AG04450 (cell line): ENCODE measurements at places on chromosomes 16 and 17. TPM values are rescaled to one million over a fixed set of nuclear protein-coding genes. Genes with fewer than 3 reads are reported as not detected.
A peak's percentile ranks its signal among the peaks of the same experiment; 100 is the strongest.

HSF4 gene
- polyA plus RNA-seq, result 0.82 and 1.0 TPM in 2 replicates

CDRT15 gene
- polyA plus RNA-seq, result not detected in 2 replicates

RUNDC3A gene
- polyA plus RNA-seq, result 0.11 TPM in 1 of 2 replicates, not detected in the other

NOXO1 gene
- polyA plus RNA-seq, result not detected in 2 replicates

GRCh38 chr17:35291802-35292201 is 48.9 kb downstream of the SLFN5 start:
- DNase-seq, result no peak

- no peak for DNase-seq
Measured at GRCh38 chr16:84454611-84455010, 49.8 kb downstream of the MEAK7 start.

DNA sequence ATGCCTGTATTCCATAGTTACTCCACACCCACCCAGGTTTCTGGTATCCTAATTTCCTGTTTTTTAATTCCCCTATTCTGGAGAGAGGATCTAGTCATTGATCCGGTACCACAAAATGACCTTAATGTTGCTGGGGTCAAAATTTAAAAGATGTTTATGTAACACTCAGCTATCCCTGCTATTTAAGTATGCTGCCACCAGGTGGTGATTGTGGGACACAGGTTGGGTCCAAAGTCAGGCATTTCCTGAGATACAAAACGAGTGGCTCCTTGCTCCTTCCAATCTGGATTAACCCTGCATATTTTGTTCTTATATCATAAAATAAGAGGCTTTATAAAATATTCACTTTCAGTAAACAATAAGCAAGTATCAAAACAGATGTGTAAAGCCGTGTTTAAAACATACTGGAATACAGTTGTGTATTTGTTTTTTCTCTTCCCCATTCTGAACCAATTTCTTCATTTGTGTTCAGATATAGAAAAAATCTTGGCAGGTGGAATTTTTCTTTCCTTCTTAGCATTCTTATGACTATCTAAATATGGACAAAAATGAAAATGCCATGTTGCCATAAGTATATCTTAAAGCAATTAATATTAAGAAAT is 16.3 kb downstream of the HS3ST4 start:
- no peak for DNase-seq

DNA sequence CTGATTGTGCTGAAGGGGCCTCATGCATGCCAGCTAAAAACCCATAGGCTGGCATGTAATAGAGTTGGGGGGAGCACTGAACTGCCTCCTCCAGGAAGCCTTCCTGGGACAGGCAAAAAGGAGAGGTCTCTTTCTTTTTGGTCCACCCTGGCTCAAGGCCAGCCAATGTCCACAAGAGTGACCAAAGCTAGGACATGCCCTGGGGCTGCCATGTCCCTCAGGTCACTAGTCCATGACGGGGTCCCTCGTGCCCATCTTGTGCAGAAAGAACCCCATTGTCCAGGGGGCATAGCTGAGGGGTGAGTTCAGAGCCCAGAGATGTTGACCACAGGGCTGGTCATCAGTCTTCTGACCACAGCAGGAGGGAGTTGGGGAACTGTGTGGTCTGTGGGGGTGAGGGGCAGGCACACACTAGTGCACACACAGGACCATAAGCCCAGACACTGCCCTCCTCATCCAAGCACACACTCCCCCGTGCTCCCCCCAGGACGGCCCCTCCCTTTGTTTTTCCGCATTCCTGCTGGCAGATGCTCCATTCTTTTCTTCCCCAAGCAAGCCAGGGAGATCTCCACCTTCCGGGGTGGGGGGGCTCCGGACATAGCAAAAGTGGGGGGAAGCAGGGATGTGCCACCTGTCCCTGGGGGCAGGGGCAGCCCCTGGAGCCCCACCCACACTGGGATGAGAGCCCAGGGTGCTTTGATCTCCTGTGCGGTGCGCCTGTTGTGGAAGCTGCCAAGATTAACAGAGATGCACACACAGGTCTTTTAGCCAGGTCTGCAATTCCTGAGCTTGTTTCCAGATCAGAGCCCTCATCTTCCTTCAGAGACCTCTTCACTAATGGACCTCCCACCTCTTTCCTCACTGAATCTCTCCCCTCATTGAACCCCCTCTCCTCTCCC is 25.2 kb upstream of the PHB1 start:
- no peak for DNase-seq

DNA sequence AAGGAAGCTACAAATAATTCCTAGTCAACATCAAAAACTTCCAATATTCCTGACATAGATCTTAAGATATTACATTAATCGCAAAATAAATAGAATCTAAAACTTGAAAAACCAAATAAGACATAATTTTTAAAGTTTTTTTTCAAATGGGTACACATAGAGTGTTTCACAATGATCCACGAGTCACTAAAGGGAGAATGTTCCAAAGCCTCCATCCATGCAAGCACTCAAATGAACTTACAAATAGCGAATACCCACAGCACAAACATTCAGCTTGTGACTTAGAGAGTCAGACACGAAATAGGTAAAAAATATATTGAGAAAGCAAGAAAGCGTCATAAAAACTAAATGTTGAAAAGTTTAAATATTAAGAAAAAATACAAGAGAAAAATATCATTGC is 65.7 kb downstream of the CEP112 start:
- no peak for DNase-seq

DNA sequence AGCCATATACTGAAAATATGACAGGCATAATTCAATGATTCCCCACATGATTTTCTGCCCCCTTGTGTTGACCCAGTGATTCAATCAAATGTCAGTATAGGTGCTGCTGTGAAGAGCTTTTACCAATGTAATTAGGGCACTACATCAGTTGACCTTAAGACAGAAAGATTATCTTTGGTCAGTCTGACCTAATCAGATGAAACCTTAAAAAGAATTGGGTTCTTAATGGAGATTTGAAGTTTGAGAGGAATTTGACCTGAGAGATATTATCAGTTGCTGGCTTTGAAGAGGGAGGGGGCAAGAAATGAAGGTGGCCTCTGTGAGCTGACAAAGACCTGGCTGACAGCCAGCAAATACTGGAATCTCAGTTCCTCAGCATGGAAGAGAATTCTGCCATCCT is 358.7 kb upstream of the CA10 start:
- no peak for DNase-seq

DNA sequence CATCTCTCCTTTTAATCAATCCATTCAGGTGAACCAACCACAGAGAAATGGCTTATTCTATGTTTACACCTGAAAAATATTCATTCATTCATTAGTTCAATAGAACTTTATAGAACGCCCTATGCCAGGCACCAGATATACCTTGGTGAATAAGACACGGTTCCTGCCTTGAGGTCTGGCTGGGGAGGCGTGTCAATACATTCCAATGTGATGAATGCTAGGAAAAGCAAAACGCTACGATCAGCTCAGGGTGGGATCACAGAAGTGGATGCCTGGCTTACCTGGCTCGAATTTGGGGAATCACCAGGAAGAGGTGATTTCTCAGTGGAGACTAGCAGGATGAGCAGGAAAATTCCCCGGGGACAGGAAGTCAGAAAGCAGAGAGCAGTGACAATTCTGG is 17.5 kb upstream of the WFIKKN2 start:
- DNase-seq, result no peak

DNA sequence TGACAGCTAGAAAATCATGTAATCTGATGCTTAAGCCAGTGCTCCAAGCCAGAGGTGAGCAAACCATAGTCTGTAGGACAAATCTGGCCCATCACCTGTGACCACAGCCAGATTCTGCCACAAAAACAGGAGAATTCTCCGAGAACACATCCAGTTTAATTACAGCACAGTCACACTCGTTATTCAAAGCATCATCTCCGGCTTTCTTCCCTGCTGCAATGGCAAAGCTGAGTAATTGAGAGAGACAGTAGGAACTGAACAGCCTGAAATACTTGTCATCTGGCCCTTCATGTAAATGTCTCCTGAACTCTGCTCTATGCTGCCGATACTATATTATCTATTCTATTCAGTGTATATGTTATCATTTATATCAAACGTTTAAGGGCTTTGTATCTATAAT is 121.4 kb upstream of the FOXF1 start:
- DNase-seq, result no peak

- no peak for DNase-seq
Measured at GRCh38 chr16:4414187-4414917, 2.0 kb downstream of the CORO7 start.

DNA sequence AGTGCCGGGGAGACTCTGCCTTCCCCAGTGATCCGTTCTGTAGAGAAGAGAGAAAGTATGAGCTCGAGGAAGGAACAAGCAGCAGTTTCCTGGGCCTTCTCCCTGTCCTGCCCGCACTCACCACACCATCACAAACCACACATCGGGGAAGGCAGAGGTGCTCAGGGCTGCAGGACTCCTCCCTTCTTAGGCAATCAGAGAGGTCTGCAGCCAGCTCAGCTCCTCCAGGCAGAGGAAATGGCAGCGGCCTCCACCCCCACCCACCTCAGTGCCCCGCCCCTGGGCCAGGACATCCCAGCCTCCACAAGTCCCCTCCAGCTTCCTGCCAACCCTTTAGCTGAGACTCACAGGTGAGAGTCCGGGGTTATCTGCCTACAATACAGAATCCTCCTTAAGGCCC is 2.0 kb downstream of the ZNF319 start:
- no peak for DNase-seq

- DNase-seq, result no peak
Measured at GRCh38 chr16:5526826-5527225, 429.2 kb upstream of the EEF2KMT start.

DNA sequence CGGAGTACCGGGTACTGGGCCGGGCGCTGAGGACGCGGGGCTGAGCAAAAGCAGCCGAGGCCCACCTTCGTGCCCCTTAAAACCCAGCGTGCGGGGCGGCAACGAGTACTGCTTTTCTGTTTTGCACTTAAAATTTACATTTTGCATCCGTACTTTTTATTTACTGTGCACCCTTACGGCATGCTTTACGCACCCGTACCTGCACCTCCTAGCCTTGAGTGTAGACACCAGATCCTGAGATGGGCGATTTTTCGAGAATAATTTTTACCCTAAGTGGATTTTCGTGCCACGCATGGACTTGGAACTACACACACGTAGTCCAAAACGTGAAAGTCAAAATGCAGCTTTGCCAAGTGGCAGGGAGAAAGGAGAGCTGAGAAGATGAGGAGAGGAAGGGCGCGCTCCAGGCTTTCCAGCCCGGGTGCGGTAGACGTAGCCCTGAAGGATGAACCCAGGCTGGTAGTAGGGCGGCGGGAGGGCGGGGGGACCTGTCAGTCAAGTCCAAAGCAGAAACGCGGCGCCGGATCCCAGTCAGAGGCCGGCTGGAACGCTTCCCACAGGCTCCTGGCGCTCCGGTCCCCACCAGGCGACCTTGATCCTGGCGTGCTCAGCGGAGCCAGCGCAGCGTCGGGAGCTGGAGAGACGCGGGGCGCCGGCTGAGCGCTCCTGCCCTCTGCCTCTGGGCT is 1.2 kb upstream of the CBLN1 start:
- no peak for DNase-seq

DNA sequence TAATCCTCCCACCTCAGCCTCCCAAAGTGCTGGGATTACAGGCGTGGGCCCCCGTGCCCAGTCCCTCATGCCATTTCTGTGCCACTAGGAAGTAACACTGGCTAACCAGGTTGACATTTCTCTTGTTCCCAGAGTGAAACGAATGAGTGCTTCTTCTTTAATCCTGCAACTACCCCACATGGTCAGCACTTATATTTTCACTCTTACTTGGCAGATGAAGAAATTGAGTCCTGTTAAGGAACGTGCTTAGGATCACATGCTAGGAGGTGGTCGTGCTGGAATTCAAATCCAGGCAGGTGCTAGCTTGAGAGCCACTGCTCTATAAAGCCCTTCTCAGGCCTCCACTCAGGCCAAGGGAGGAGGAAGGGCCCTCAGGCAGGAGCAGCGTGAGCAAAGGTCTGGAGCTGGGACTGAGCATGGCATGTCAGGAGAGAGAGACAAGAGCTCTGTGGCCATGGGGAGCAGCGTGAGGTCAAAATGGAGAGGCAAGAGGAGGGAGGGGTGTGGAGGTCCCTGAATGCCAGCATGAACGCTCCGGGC is 18.5 kb upstream of the RMI2 start:
- no peak for DNase-seq

- DNase-seq, result no peak
Measured at GRCh38 chr17:71926746-71927398, 193.9 kb upstream of the SOX9 start.

DNA sequence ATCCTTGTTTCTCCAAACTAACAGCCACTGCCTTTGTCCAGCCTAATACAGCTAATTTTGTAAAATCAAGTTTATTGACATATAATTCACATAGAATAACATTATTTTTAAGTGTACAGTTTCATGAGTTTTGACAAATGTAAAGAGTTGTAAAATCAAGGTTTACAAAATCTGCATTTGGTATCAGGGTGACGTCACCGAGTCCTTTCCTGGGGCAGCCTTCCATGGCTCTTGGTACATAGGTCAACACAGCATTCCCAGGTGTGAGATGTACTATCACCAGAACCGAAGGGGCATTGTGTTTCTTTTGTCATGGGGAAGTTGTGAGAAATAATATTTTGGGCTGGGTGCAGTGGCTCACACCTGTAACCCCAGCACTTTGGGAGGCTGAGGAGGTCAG is 42.9 kb downstream of the PSMD12 start:
- no peak for DNase-seq

DNA sequence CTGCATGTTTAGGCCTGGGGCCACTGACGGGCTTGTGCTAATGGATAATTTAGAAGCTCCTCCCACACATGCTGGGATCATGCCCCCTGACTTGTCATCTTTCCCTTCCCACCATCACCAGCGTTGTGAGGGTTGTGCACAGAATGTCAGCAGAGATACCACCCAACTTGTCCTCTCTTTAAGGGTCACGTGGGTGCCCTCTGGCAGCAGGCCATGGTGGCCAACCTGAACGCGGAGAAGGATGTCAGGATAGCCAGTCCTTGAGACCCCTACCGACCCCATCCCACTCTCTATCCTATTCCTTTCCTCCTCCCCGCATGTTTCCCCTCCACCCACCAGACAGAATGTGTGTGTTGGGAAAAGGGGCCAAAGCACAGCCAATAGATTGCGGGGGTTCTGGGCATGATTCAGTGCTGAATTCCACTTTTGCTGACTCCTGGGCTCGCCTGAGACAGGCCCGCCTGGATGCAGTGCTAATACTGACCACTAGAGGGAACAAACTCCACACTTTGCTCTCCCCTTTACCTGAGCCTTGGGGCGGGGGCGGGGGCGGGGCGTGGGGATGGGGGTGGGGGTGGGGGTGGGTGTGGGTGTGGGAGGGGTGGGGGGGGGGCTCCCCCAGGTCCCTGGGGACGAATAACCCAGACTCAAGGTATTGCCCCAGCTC is at the start of gene GH2:
TSS of gene GH2 (minus strand) at position 10 of the 667 bp plus-strand sequence. CDS start 143 bp downstream, outside the sequence.
- no peak for DNase-seq

- peak; percentile 55 for DNase-seq
Measured at GRCh38 chr16:66650707-66651473, 45.7 kb downstream of the CMTM4 start.

DNA sequence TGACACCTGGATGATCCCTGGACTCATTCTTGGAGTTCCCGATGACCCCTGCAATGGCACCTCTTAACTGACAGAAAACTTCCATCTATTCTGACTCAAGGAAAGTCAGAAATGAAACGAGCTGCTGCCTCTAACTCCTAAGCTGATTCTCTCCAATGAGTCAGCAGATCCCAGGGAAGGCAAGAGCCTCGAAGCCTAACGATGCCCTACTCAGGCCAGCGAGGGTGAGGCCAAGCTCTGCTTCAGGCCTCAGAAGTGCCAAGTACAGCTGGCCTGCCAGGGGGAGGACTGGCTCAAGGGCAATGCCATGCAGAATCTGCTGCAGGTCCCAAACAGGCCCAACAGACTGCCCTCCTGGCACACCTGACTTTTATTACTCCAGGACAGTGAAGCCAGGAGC is 36.3 kb downstream of the PLXDC1 start:
- no peak for DNase-seq
